ENCODE measurements at places on chromosomes 11 and 22.

GRCh38 chr22:26086359-26086758 lies 82.9 kb upstream of the SEZ6L start:
- DNase-seq, result no peak

DNA sequence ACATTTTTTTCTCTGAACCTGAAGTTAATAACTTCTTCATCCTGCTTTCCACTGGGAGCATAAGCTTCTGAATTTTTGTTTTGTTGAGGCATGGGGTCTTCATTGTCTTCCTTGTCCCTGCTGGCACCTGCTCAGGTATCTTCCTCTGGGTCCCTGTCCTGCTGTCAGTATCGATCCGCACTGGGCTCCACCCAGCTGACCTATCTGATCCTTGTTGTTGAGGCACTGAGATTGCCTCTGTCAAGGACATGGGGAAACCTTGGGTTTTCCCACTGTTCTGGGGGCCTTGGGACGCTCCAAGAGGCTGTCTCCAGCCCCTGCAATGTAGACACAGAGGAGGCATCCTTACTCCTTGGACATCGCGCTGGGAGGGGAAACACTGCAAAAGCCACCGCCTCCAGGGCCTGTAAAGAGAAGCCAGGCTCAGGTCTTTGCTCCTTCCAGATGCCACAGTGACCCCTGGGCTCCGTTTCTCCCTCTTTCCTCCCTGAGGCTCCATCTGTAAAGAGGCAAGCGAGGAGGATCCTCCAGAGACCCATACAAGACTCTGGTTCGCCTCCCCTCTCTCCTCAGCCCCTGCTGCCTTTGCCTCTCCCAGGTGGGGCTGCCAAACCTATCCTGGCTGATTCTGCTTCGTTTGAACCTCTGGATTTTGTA lies 8.6 kb upstream of the RBFOX2 start:
- DNase-seq, result no peak

- DNase-seq, result no peak
Observed at GRCh38 chr22:24460418-24461089, 33.2 kb downstream of the ADORA2A start.

GRCh38 chr22:50247748-50248147 lies 2.9 kb upstream of the TUBGCP6 start:
- no peak for DNase-seq

DNA sequence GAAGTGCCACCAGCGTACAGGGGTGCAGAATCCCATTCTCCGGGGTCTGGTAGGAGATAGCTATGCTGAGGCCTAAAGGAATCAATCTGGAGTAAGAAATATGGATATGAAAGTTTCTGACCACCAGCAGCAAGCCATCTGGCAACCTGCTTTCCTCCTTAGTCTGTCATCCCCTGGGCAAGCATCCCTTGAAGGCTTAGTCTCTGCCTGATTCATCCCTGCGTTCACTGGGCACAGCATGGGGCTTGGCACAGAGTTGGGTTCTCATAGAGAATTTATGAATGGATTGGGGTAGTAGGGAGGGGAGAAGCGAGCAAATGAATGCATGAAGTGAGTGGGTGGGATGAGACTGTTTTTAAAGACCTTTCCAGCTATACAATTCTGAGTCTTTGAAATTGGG lies 85.8 kb upstream of the NARS2 start:
- DNase-seq, result no peak

DNA sequence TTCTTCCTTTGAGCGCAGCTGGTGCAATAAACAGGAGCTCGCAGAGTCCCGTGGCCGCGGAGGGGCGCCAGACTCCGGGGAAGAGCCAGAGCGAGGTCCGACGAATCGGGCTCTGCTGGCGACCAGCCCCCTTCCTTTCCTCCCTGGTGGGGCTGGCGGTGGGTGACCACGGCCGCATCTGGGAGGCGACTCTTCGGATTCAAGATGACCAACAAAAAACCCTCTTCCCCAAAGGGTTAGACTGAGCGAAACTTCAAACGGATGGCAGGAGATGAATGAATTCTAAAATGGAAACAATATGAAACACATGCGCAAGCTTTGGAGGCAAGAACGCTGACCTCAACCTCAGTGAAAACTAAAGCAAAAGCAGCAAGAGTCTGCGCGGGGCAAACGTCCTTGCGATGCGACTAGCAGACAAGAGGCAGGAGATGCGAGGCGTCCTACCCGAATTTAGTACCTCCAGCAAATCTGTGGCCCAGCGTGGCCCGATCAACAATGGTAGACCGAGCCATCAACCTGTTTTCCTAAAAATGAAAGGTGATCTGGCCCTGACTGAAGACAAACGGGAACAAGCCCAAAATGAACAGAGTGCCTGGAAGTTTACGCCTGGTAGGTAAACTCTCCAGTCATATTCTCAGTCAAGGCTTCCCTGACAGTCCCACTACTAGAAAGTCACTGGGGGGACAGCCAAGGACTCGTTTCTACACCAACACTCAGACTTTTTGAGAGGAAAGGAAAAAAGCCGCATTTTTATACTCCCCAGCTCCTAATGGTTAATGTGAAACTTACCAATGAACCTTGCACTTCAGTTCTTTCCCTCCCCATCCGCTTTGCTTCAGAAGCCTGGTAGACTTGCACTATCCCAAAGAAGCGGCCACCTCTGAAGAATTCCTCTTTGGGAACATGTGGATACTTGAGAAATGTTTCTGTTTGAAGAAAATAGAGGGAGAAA lies 11.6 kb downstream of the MMP3 start:
- no peak for DNase-seq

- DNase-seq, result no peak
Observed at GRCh38 chr11:76415073-76415472, 29.7 kb upstream of the EMSY start.
